Frontal cortex (tissue), 4 donors: ENCODE measurements at places on chromosomes 2 and 18.

- no peak for DNase-seq
These were observed 32.5 kb downstream of the SNED1 start for GRCh38 chr2:241030883-241031282.

GRCh38 chr18:21980744-21981143 lies 188.6 kb upstream of the GATA6 start:
- no peak for DNase-seq

DNA sequence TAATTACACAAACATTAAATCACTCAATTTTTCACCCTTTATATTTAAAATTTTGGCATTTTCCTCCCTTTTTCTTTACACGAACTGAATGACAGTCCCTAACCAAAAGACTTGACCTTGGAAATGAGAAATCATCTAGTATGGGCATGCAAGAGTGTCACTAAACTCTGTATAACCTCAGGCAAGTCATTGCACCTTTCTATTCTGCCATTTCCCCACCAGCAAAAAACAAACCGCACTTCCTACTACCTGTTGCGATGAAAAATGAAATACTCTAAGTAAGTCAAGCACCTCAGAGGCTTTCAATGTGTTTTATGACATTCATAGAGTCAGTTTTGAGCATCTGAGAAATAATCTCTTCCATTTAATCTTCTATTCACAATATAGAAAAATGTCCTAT lies 44.1 kb downstream of the ANKRD44 start:
- no peak for DNase-seq

DNA sequence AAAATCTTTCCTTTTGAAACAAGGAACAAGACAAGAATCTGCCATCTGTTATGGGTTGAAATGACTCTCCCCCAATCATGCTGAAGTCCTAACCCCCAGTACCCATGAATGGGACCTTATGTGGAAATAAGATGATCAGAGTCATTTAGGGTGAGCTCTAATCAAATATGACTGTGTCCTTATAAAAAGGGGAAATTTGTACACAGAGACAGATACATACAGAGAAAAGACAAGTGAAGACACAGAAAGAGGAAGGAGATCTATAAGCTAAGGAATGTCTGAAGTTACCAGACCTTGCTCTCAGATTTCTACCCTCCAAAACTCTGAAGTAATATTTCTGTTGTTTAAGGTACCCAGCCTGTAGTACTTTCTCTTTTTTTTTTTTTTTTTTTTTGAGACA lies 15.7 kb downstream of the TGFBRAP1 start:
- no peak for DNase-seq
